Liver (tissue), 10 donors: ENCODE measurements at places on chromosomes 6 and 20.

- DNase-seq: no peak
Measured at GRCh38 chr6:14709066-14709670, 536.7 kb upstream of the JARID2 start.

DNA sequence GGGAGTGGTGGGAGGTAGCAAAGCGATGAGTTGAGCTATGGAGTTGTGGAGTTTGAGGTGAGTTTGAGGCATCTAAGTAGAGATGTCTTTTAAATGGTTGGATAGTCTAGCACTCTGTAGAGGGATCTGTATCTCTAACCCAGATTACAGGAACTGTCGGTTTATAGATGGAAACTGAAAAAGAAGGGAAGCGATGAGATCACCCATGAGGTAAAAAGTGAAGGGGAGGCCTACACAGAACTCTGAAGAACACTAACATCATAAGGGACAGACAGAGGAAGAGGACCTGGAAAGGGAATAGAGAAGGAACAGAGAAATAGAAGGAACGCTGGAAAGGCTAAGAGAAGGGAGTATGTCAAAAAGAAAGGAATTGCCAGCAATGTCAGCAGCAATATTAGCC lies 2.5 kb downstream of the HINT3 start:
- DNase-seq: no peak

GRCh38 chr20:13029687-13030375 lies 21.1 kb downstream of the SPTLC3 start:
- DNase-seq: no peak

GRCh38 chr20:23021951-23022350 lies 13.2 kb upstream of the SSTR4 start:
- DNase-seq: no peak

GRCh38 chr6:43747784-43748183 lies 22.2 kb upstream of the VEGFA start:
- no peak for DNase-seq

- DNase-seq: no peak
Measured at GRCh38 chr6:56890683-56891429, 64.1 kb upstream of the BEND6 start.
